Right cardiac atrium (tissue), 5 donors: ENCODE measurements at places on chromosomes 5 and 9. TPM values are rescaled to one million over a fixed set of nuclear protein-coding genes. Genes with fewer than 3 reads are reported as not detected.

DNA sequence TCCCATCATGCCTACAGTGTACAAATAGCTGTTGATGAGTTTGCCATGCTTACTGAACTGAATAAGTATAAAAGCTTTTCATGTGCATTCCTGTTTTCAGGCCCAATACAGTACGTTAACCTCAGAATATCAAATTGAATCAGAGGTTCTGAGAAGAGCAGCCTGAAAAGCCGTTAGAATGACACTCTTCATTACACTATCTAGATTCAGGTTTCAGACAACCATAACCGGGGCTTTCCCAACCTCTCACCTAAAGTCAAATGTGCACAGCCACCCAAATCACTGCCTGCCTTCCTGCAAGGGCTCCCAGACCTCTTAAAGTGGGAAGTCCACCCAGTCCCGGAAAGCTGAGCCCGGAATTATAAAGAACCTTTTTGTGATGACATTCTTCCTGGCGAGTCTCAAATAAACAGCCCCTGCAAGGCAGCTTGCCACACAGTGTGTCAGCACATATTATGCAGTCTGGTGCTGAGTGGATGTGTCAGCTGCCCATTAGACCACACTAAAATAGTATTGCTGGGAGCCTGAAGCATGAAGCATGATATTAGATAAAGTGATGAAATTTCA lies 245.8 kb downstream of the TLE4 start:
- DNase-seq: peak; percentile 23

DNA sequence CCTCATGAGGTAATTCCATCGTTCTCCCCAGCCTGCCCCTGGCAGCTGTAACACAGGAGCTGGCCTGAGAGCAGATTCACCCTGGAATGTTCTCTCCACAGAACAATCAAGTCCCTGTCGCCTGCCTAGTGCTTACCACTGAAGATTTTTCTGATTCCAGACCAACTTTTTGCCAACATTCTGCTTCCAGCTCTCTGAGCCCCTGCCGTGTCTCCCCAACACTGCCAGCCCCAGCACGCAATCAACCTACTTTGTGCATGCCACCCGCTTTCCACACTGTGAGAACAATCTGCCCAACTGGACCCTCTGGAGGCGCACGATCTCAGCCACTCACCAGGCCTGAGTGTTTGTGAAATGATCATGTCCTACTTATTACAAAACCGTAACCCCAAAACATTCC lies 62.6 kb downstream of the PSMB7 start:
- no peak for DNase-seq

GRCh38 chr9:96305171-96305570 lies 3.2 kb upstream of the HSD17B3 start:
- DNase-seq: no peak

DNA sequence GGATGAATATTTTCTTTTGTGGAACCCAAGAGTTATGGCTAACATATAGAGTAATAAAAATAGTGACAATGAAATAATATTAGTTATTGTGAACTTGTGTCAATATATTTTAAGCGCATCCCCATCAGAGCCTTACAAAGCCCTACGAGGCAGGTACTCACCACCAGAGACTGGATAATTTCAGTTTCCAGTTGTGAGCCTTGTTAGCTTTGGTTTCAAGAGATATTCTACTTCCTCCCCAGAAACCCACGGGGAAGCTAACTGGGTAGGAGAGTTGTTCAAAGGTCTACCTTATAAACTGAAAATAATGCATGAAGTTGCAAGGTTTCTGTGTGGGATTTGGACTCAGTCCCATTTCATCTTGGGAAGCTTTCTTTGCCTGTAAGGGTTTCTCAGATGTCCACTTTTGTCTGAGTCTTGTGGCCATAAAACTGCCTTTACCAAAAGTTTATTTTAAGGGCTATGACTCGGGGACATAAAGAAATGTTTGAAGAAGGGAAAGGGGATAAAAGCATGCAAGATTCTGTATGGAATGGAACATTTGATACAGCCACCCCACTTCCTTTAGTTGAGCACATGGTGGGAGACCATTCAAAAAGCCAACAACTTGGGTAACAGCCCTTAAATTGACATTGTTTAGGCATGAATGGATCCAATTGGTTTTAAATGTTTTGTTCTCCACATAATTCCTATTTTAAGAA lies 57.4 kb upstream of the ANKRD55 start:
- no peak for DNase-seq

DNA sequence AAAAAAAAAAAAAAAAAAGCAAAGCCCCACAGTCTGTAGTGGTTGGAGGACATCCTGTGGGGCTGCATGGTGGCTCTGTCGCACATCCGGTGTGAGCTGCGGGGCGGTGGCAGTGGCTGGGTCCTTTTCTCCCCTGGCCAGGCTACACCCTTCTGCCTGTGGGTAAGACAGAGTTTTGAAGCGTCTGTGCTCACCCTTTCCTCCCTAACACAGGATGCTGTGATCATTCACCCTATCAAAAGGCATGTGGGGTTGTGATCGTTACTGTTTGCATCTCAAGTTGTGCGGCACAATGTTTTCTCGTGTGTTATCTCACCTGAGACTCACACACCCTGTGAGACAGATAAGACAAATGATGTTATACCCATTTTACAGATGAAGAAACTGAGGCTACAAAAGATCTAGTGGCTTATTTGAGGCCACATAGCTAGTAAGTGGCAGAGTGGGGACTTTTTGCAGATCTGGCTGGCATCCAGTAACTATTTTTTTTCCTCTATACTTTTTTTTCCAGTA lies 17.5 kb downstream of the IRF1 start:
- peak; percentile 70 for DNase-seq

GRCh38 chr5:156094001-156094400 lies 233.0 kb upstream of the SGCD start:
- no peak for DNase-seq

DNA sequence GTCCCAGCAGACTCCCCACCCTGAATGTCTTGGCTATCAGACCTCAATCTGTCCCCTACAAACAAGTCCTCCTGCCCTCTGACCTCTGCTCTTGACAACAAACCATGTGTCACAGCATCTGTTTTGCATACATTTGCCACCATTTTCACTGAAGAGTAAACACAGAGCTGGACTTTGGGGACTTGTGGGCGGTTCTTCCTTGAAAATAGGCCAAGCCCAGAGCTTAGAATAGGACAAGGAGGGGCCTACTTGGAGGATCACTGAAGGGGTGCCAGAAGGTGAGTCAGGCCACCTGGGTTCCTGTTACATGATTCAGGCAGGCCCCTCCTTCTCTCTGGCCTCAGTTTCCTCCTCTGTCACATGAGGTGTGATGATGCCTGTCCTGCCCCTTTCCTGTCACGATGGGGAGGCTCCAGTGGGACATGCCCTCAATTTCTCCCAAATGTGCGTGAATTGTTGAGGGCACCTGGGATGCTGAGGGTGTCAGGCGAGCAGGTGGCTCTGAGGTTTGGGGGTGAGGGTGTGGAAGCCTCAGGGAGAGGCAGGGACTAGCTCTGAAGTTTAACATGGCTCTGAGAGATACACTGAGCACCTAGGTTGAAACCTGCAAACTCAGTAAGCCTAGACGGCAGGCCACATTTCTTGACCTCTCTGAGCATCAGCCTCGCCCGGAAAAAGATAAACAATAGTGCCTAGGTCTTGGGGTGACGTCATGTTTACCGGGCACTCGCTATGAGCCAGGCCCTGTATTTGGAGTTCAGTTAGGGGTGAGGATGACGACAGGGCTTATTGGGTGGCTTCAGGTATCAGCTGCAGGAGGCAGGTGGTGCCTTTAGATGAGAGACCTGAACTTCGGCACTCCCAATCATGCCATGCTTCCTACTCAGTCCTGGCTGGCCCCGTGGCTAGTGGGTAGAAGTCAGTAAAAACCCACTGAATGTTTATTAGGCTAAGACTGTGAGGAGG lies 107.6 kb upstream of the PITX1 start:
- DNase-seq: no peak

DNA sequence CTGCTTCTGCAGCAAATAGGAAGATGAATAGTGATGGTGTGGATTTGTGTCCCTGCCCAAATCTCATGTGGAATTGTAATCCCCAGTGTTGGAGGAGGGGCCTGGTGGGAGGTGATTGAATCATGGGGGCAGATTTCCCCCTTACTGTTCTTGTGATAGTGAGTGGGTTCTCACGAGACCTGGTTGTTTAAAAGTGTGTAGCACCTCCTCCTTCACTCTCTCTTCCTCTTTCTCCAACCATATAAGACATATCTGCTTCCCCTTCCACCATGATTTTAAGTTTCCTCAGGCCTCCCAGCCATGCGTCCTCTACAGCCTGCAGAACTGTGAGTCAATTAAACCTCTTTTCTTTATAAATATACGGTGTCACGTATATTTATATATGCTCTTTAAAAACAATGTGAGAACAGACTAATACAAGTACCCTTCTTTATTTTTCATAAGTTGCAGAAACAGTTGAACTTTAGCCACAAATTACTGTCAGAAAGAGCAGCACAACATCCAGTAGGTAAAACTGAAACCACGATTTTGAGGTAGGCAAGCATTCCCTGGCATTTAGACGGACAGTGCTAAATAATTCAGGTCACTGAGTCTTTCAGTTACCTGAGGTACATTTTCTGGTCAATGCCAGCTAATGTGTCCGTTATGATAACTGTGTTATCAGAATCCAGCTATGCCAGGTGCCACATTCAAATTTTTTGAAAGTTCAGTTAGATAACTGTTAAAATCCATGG lies 79.3 kb upstream of the SPEF2 start:
- DNase-seq: no peak

DNA sequence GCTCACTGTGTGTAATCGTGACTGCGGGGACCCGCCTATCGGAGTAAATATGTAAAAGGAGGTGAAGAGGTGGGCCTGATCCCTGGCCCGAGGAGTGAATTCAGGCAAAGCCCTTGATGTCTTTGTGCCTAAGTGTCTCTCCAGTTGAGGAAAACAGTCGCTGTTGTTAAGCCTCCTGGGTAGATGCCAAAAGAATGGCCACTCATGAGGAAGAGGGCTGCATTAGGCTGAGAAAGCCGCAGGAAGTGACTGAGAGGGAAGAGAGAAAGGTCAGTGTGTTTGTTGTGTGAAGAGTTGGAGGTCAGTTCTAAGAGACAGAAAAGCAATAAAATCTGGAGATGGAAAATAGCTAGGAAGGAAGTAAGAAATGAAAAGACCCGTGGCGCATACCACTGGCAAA lies 35.8 kb upstream of the PIP5K1B start:
- DNase-seq: no peak

DNA sequence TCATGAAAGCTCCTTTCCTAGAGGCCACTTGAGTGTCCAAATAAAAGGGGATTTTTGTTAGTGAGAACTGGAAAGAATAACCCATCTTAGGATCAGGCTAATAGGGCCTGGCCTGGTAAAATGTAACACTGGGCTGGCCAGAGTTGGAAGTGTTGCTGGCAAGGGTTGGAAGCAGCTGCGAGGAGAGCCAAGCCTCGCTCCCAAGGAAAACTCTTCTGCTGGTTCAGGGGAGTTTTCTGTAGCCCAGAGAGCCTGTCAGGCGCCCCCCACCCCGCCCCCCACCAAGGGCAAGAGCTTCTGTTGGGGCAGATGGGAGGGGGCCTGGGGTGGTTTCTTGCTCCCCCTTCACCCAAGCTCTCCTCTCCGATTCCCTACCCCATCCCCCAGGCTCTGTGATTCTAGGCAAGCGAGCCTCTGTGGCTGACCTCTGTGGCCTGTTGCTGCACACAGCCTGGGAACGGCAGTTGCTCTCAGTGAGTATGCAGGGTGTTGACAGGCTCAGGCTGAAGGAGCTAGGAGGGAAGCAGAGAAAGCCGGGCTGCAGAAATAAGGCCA lies 547.8 kb downstream of the CCDC171 start:
- peak; percentile 93 for DNase-seq

DNA sequence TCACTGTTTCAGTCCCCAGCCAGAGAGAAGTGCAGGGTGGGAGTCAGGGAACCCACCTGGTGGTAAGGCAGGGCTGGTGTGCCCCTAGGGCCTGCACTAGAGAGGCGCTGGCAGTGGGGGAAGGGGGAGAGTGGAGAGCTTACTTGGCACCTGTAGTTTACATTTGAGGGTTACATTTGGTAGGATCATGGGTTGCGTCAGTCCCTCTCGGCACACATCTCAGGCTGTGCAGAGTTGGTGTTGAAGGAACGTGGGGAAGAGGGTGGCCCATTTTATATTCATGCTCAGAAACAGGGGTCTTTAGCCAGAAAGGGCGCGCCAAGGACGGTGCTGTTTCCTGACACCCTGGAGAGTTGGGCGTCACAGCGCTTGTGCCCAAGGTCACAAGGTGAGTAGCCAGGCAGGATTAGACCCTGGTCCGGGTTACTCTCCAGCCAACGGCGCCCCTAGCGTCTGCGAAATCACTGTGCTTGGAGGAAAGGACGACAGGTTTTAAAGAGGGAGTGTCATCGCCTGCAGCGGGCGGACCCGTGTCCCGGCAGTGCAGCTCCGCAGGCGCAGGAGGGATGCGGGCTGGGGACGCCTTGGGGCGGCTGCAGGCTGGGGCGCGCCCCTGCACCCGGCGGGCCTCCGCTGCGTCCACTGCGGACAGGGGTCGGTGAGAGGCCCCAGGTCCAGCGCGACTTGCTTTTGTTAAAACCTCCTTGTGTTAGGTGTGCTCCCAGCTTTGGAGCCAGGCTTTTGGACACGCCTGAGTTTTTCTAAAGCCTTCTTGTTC lies 272.6 kb downstream of the FANCC start:
- peak; percentile 68 for DNase-seq

GRCh38 chr9:97768746-97769145 lies 71.6 kb upstream of the XPA start:
- DNase-seq: no peak

DNA sequence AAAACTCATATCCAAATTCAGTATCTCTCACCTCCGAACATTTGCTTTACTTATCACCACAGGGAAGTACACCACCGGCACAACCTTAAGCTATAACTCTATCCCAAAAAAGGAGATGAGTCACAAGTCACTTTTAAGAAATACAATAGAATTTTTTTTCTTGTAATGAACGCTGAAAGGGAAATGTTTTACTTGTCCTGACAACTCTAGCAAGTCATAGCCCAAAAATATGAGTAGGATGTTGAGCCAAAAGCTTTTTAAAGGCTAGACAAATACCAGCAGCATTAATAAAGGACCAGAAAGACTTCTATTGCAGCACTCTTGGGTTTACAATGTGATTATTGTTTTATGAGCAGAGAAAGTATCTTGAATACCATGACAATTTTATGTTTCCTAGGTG lies 147.3 kb upstream of the FST start:
- DNase-seq: no peak

DNA sequence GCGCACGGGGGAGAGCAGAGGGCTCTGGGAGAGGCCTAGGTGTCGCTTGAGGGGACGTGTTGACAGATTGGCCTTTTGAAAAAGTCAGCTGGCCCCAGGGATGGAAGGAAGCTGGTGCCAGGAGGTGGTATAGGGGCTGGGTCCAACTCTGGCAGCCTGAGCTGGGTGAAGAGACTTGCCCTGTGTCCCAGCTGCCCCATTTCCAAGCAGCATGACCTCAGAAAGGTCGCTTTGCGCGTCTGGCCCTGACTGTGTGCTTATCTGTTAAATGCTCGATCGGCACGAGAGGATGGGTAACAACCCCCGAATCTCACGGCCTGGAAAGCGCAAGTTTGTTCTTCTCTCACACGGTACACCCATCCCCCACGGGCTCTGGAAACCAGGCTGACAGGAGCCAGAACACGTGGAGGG lies 31.2 kb upstream of the LAMC3 start:
- peak; percentile 63 for DNase-seq

The NR2F1-AS1 gene
- total RNA-seq: 7.8 TPM

The ANXA2R gene
- 0.95 TPM for total RNA-seq

The KCNT1 gene
- 0.32 TPM for total RNA-seq

- DNase-seq: no peak
Observed at GRCh38 chr5:14062178-14062577, 81.0 kb upstream of the TRIO start.

The AGXT2 gene
- not detected for total RNA-seq
